ENCODE measurements at places on chromosomes 5 and 9.

DNA sequence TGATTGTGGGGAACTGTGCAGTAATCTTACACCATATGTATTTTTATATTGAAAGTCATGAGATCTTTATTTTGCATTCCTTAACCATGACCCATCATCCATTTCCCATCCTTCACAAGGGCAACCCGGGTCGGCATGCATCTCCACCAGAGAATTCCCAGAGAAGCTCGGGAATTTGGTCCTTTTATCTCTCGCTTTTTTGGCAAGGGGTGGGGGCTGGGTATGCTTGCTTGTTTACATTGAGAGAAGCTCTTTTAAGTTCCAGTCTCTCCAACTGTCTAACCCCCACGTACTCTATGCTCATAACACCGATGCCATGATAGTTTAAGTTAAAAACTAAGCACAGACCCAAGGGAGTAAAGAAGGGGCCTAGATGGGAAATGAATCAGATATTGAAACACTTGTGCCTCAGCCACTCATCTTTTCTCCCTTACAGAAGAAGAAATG lies 109.9 kb upstream of the NFIB start:
- DNase-seq = no peak

GRCh38 chr5:93584596-93585040 lies 1.6 kb downstream of the NR2F1 start:
- no peak for DNase-seq

DNA sequence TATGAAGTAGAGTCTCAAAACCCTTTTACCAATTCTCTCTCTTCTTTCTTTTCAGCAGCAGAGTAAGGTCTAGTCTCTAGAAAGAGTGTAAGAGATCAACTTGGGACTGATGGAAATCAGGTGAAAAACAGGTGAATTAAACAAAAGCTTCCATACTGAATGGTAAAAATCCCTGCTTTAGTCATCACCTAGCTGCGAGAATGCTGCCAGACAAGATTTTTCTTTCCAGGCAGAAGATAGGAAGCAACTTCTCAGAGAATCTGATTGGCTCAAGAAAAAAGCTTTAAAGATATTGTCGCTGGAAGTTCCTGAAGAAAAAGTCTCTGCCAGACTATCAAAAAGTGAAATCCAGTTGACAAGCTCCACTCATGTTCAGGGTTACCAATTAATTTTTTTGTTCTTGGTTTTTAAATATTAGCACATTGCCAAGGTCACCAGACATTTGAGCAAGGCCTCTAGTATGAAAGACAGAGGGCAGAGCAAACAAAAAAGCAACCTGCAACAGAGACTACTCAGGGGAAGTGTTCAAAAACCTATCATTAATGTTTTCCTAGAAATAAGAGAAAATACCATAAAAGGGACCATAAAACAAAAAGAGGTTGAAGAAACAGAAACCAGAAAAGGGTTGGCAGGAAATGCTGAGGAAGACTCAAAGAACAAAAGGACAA lies 9.3 kb downstream of the CDO1 start:
- no peak for DNase-seq

GRCh38 chr9:123267481-123268198 lies 746 bp downstream of the STRBP start:
- DNase-seq = no peak

GRCh38 chr5:123721675-123722276 lies 209.8 kb downstream of the CSNK1G3 start:
- no peak for DNase-seq

DNA sequence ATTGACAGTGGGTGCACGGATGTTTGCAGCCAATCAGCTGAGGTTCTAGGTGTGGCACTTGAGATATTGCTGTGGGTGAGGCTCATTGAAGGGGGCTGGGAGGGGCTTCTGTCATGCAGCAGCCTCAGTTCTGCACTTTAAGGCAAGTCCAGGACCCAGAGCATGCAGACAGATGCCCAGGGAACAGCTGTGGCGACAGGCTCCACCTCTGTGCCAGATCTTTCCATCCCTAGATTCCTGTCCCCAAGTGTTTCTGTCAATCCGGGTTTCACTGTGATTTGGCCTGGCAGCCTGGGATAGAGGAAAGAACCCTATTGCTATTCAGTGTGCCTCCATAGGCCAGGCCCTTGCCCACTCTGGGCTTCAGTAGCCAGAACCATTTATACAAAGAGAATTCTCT lies 20.8 kb upstream of the CERCAM start:
- DNase-seq = no peak

- DNase-seq = no peak
Observed at GRCh38 chr9:71822456-71822855, 54.1 kb upstream of the CEMIP2 start.

DNA sequence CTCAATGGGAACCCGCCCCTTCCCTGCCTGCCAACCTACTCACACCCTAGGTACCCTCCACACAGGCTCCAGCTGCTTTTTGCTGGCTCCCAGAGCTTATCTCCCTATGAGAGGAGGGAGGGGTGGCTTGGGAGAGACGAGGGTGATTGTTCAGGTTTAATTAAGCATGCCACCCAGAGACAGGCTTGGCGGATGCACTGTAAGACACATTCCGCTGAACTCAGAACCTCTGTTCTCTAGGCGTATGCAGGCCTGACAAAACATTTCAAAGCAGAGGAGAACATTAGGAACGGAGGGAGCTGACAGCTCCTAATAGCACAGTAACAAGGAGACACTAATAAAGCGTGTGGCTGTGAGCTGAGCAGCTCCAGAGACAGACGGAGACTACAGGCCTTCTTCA lies 80.1 kb downstream of the TRIM32 start:
- DNase-seq = no peak

DNA sequence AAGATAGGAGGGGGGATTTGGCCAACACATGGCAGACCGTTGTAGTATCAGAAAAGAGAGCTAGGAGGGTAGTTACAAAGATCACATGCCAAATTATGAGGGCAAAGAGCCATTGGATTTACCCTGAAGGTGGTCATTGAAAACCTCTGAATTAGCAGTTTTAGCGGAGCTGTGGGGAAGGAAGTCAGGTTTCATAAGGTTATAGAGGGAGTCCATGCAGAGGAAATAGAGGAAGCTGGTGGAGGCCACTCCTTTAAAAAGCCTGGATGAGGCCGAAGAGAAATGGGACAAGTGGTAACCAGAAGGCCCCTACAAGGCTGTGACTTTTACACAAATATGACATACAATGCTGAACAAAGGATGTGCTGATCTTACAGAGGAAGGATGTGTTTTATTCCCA lies 13.2 kb downstream of the DOCK8 start:
- no peak for DNase-seq

- no peak for DNase-seq
Observed at GRCh38 chr5:78781611-78782286, 133.2 kb upstream of the LHFPL2 start.

DNA sequence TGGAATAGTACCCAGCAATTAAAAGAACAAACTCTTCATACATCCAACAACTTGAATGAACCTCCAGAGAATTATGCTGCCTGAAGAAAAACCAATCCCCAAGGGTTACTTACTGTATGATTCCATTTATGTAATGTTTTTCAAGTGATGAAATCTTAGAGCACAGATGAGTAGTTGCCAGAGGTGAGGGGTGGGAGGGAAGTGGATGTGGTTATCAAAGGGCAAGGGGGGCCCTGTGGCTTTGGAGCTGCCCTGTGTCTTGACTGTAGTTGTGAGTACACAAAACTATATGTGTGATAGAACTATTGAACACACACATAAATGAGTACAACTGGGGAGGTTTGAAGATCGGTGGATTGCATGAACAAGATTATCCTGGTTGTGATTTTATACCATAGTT lies 115.8 kb upstream of the SLC25A48 start:
- DNase-seq = no peak

GRCh38 chr9:112663681-112664080 lies 54.2 kb downstream of the INIP start:
- no peak for DNase-seq

- no peak for DNase-seq
Observed at GRCh38 chr5:10339058-10339811, 14.3 kb upstream of the MARCHF6 start.

DNA sequence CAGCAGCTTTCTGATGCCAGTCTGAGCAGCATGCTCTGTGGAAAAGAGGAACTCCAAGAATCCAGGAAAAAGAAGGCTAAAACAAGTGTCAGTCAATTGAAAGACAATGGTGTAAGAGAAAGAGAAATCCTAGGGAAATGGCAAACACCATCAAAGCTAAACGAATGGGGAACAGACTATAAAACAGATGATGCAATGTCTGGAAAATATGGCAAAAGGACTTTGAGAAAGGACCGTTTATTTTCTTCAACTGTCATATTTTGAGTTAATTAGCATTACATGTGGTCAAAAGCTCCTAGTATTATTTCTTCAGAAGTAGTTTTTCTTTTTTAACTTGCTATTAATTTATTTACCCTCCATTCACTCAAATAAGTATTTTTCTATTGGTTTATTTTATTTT lies 465.2 kb downstream of the LRRC70 start:
- DNase-seq = no peak

- no peak for DNase-seq
Observed at GRCh38 chr5:180119031-180119902, 47.7 kb upstream of the RNF130 start.

- peak; percentile 60 for DNase-seq
Observed at GRCh38 chr5:107389775-107390148, 281.0 kb downstream of the EFNA5 start.

DNA sequence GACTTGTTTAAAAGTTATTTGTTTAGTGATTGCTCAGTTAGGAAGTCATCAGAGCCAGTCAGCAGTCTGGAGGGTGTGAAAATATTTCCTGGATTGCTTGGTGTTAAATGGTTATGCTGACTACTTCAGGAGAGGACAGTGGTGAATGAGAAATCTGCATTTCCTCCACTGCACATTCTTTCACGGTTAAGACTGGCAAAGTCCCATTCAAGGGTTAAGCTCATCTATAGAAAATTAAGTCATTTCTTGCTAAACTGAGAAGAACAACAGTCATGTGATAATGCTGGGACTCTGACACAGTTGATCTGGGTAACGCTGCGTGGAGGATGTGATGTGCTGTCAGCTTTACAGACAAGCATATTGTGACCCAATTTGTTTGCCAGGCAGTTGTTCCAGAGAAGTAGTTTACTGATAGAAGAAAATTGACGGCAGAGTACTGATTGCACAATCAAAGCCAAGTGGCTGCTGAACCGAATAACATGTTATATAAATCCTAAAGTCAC lies 80.4 kb downstream of the GRAMD2B start:
- DNase-seq = peak; percentile 58

DNA sequence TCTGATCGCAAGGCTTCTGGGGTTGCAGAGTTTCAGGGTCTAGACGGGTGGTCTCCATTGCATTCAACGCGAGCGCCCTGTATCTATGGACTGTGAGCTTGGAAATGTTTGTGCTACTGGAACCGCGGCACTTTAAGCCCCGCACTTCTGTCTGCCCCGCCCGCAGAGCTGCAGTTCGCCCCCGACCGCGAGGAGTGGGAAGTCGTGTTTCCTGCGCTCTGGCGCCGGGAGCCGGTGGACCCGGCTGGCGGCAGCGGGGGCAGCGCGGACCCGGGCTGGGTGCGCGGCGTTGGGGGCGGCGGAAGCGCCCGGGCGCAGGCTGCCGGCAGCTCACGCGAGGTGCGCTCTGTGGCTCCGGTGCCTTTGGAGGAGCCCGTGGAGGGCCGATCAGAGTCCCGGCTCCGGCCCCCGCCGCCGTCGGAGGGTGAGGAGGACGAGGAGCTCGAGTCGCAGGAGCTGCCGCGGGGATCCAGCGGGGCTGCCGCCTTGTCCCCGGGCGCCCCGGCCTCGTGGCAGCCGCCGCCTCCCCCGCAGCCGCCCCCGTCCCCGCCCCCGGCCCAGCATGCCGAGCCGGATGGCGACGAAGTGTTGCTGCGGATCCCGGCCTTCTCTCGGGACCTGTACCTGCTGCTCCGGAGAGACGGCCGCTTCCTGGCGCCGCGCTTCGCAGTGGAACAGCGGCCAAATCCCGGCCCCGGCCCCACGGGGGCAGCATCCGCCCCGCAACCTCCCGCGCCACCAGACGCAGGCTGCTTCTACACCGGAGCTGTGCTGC lies 1.0 kb downstream of the ADAMTS19 start:
- DNase-seq = peak; percentile 4

- no peak for DNase-seq
Observed at GRCh38 chr5:58018016-58018415, 441.9 kb downstream of the PLK2 start.

GRCh38 chr5:159877016-159877415 lies 39.3 kb upstream of the ADRA1B start:
- no peak for DNase-seq

DNA sequence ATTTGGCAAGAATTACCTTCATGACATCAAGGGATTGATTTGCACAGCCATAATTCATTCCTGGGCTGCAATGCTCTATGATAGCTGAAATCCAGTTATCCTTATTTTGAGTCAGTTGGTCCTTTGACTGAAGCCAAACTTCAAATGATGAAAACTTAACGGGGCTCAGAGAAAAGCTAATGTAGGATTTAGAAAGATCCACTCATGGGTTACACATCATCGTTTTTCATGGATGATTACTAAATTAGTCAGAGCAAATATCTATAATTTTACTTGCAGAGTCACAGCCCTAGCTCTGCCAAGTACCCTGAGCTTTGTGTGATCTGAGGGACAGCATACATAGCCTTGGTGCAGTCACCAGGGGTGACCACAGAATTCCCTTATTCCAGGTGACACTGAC lies 27.3 kb upstream of the MUSK start:
- no peak for DNase-seq

Data from dermis microvascular lymphatic vessel endothelial cell (primary cell).